ENCODE measurements at places on chromosomes 6 and 20.

GRCh38 chr6:139540276-139540675 is 165.8 kb upstream of the CITED2 start:
- no peak for DNase-seq

DNA sequence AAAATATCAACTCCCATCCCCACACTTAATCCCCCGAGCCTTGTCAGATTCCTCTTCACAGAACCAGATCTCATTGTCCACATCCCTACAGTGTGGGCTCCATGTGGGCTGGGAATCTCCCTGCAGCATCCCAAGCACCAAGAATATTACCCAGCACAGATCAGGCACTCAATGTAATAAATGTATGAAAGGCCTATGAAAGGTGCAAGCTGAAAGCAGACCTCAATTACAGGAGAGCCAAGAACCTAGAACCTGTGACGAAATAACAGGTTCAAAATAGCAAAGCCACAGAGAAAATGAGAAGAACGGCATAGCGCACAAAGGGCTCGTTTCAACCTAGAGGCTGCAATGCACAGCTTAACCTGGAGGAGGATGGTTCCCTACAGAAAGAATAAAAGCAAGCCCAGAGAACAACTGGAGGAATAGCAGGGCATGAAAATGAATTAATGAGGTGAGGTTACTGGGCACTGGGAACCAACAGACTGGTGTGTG is 3.1 kb downstream of the SLC23A2 start:
- DNase-seq = no peak

GRCh38 chr6:23016696-23017095 is 447.3 kb downstream of the HDGFL1 start:
- no peak for DNase-seq

GRCh38 chr6:168903613-168904345 is 349.9 kb downstream of the THBS2 start:
- no peak for DNase-seq

GRCh38 chr6:32949113-32949512 is 3.8 kb downstream of the HLA-DMA start:
- no peak for DNase-seq

DNA sequence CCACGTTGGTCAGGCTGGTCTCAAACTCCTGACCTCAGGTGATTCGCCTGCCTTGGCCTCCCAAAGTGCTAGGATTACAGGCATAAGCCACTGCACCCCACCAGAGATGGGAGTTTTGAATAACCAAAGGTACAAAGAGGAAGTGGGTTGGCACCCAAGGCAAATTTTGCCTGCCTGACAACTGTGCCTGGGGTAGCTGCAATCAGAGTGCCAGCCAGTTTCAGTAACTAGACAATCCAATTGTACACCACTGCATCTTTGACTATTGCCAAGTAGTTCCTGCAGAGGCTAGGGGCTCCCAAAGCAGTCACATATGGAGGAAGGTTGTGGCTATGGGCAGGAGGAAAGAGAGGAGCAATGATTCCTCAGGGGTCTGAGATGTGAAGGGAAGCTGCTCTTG is 16.6 kb downstream of the ZC3H12D start:
- no peak for DNase-seq

GRCh38 chr6:81739230-81740195 is 13.0 kb downstream of the TENT5A start:
- DNase-seq = no peak

DNA sequence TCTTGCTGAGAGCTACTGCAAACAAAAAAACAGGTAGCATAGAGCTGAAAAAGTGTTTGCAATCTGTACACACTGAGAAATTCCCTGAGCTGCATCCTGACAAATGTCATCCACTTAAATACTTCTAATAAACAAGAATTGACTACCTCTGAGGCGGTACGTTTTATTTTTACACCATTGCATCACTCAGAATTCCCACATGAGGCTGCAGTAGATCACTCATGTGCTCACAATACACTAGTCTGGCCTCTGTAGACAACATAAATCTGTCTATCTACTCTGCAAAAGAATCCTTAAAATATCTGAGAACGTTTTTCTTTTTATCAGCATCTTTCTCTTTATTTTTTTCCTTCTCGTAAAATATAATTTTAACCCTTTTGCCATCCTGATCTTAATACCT is 661.4 kb downstream of the EPHA7 start:
- DNase-seq = no peak

DNA sequence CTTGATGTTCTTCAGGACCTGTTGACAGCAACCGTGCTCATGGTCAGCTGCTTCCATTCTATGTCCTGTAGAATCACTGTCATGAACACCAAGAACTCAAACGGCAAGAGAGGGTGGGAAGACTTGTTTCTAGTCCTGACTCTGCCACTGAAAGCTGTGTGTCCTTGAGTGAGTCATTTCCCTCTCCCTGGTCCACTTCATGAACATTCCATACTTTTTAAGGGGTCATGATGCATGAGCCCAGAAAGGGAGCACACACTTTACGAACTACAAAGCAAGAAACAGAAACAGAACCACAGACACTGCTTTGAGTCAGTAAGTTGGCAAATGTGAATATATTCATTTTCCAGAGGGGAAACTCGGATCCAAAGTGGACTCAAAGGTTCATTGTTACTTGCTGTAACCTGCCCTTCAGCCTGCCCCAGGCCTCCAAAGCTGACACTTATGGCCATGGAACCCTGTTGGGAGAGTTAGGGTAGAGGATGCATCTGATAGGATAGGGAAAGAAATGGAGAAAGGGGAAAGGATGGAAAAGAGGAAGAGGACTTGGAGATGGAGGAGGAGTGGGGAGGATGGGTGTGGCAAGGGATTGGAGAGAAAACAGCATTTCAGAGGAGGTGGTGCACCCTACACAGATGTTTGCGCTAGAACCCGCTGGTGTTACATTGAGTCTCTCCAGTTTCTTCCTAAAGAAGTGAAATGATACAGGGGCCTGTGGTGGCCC is 129.8 kb downstream of the FOXO3 start:
- no peak for DNase-seq

DNA sequence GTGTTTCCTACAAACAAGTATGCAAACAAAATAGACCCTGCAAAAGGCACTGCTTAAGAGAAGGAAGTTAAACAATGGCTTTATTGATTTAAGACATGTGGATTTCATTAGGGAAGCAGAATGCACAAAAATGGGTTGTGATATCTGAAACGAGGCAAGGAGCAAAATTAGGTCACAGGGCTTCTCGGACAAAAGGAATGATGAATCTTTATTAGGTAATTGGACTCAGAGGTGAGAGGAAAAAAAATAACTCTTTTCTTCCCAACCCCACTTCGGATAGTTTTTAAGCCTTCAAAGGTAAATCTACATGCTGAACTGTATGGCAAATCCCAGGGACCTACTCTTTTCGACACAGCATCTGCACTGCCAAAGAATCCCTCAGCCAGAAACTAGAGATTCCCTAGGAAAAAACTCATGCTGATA is 183.0 kb upstream of the TAB2 start:
- no peak for DNase-seq

- no peak for DNase-seq
Measured at GRCh38 chr6:31763619-31763940, 1.1 kb downstream of the SAPCD1 start.

DNA sequence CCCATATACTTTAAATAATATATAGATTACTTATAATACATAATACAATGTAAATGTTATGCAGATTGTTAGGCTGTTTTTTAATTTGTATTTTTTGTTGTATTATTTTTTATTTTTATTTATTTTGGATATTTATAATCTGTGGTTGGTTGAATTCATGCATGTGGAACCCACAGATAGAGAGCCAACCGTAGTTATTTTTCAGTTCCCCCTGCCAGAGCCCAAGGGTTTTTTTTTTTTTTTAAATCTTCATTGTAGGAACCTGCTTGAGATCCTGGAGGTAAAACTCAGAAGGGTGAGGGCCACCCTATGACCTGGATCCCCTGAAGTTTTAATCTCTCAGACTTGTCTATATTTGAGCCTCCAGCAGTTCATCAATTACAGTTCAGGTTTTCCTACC is 133.2 kb downstream of the B3GAT2 start:
- peak; percentile 14 for DNase-seq

DNA sequence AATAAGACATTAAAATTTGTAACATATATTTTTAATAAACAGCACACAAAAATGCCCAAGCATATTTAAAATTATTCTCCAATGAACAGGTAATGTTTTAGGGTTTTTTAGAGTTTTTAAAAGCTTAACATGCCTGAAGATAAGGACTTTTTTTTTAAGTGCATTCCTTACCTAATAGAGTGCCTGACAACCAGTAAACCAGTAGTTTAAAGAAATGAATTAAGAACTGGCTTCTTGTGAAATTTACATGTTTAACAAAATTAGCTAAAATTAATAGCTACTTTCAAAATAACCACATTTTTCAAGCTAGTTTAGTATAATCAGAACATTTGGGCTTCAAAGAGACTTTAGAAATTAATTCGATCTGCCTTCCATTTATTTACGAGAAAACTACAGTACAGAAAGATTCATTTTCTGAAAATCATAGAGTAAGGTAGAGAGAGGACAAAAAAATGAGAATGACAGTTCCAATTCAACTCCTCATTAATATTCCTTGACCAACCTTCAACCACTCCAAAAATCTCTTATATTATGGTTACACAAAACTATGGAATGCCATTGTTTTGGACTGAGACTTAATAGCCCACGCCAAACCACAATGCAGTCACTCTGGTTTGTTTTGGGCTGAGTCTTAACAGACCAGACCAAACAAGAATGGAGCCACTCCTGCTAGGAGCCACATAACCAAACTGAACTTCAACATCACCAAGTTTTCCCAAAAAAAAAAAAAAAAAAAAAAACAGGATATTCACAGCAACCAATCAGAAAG is 5.7 kb upstream of the PLN start:
- no peak for DNase-seq

- peak; percentile 40 for DNase-seq
Measured at GRCh38 chr6:138654715-138655634, 118.6 kb upstream of the CCDC28A start.

- DNase-seq = no peak
Measured at GRCh38 chr20:31566319-31566657, 38.8 kb upstream of the ID1 start.

GRCh38 chr6:42392833-42393232 is 58.9 kb downstream of the TRERF1 start:
- no peak for DNase-seq

DNA sequence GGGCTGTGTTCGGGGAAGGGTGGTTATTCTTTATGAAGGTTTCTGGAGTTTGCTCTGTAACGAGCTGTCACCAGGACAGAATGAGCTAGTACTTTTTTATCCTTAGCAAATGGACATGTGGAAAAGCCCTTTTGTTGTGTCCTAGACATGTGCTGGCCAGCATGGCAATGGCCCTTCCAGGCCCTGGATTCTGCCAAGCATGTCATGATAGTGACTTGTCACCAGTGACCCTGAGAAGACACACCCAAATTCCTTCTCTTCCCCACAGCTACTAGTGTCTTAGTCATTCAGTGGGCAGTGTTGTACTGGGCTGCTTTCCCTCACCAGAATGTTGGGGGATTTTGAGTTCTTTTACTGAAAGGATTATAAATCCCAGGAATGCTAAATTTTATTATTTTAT is 74.0 kb upstream of the XRN2 start:
- DNase-seq = no peak

- peak; percentile 43 for DNase-seq
Measured at GRCh38 chr20:32521780-32522525, 63.2 kb downstream of the NOL4L start.

DNA sequence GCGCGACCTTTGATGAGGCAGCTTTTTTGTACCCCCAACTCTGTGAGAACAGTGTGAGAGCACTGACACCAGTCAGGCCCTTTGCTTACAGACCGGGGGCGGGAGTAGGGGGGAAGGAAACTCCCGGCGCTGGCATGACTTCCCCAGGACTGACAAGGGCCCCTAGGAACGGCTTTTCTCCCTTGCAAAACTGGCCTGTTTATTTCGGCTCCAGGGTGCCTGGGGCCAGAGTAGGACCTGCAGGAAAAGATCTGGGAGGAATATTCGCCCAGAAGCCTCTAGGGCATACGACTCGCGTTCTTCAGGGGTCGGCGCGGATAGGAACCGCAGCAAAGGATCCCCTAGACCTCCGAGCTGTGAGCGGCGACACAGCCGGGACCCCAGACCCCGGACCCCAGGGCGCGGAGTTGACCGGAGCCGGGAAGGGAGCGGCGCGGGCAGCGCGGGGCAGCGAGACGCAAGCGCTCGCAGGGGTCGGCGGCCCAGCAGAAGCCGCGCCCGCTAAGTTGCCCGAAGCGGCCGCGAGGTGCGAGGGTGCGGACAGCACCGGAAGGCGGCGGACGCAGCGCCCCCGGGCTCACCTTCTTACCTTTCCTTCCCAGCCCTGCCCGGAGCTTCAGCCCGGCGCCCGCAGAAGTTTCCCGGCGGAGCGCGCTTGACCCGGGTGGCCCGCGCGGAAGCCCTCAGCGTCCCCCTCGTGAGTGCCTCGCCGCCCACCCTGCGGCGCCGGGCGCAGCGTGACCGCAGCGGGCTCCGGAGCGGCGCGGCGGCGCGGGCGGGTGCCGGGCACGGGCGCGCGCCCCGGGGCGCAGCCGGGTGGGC is at the start of gene POPDC3:
Gene POPDC3 (minus strand): TSS at position 771 of the 822 bp plus-strand sequence. CDS start 18,105 bp downstream, outside the sequence.
- peak; percentile 15 for DNase-seq

DNA sequence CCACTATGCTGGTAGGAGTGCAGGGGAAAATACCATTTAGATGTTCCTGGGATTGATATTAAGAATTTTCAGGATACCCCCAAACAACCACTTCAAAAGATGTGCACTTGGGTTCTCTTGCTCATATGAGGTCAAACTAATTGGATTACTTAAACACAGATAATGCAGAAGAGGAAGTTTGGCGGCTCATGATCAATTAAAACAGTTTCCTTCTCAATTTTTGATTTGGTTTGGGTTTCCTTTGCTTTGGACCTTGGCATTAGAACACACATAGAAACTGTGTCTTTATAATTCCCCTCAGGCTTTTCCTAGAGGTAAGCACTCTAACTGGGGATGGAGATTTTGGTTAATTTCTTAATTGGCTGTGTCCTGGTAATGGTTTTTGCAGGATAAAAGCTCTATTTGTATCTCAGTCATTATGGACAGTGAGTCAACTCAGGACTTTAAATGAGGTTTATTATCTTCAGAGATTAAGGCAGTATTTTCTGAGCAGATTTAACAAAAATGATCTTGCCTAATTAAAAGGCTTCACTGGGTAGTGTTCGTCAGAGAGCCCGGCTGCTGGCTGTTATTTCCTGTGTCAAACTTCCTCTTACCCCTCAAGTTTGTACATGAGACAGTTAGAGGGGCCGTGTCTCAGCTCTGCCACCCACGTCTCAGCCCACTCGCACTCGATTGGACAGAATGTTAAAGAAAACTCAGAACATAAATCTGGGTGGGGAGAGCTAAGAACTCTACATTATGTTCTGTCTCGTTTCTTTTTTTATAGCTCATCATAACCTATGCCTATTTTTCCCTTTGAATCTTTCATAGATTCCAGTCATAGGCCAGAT is 50.3 kb upstream of the PREP start:
- DNase-seq = peak; percentile 26

GRCh38 chr6:81666481-81666880 is 86.0 kb downstream of the TENT5A start:
- DNase-seq = no peak

DNA sequence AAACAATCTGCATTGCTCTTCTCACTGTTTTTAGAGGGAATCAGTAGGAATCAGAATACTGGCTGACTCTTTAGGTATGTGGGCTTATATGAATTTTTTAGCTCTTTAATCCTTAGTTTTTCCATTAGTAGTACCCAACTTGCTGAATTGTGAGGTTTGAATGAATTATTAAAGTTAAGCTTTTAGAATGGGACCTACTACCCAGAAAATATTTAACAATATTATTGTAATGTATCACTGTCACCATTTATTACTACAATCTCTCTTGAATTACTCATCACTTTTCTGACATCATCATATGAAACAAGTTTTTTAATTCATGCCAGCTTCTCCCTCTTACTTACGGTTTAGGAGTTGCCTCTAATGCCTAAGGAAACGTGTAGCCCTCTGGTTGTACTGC is 212.7 kb downstream of the BCKDHB start:
- no peak for DNase-seq
